Osteoblast (primary cell): ENCODE measurements at places on chromosomes 1 and 21. TPM values are rescaled to one million over a fixed set of nuclear protein-coding genes. Genes with fewer than 3 reads are reported as not detected.

GRCh38 chr1:61318319-61319125, 236.2 kb downstream of the NFIA start:
- DNase-seq = no peak

DNA sequence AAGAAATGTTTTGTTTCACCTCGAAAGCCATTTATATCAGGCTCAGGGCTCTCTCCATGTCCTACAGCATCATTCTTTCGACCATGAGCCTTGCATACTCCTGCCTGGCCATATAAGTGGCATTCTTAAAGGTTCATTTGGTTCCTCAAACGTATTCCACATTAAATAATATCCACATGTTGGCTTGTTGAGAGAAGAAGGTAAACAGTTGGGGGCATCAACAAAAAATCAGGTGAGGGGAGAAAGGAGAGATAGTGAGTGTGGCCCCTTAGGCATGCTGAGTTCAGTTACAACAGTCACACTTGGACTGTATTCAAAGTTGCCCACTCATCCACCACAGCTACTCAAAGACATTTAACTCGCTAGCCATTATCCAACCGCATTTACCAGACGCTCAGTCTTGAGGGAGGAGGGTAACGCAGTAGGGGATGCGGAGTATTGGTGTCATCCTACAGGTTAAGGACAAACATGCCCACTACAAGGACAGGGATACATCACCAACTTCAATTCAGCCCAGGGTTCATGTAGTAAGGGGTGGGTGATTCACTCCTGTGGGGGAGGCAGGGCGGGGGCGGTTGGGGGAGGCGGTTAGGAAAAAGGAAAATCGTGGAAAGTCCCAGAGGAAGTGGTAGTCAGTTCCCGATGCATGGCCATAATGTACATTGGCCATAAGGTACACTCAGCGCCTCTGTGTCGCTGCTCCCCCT, 1.4 kb downstream of the ZNF697 start:
- DNase-seq = peak; percentile 90

GRCh38 chr1:160438317-160438918, 38.1 kb downstream of the VANGL2 start:
- no peak for DNase-seq

DNA sequence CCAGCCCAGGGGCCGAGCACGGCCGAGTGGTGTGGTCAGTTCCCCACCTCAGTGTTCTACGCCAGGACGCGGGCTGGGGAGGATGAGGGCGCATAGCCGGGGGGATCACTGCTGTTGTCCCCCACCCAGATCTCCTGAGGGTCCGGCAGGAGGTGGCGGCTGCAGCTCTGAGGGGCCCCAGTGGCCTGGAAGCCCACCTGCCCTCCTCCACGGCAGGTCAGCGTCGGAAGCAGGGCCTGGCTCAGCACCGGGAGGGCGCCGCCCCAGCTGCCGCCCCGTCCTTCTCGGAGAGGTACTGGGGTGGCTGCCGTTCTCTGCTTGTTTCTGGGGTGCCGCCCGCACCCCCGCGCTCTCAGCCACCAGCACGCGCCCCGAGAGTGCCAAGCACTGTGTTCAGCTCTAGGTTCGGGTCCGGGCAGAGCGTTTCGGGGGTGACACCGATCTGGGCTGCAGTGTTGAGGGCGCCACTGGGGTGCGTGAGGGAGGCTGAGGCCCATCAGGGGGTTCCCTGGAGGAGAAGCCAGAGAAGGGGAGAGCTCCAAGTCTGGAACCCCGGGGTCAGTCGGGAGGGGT, 17.4 kb downstream of the SAMD11 start:
- DNase-seq = no peak

DNA sequence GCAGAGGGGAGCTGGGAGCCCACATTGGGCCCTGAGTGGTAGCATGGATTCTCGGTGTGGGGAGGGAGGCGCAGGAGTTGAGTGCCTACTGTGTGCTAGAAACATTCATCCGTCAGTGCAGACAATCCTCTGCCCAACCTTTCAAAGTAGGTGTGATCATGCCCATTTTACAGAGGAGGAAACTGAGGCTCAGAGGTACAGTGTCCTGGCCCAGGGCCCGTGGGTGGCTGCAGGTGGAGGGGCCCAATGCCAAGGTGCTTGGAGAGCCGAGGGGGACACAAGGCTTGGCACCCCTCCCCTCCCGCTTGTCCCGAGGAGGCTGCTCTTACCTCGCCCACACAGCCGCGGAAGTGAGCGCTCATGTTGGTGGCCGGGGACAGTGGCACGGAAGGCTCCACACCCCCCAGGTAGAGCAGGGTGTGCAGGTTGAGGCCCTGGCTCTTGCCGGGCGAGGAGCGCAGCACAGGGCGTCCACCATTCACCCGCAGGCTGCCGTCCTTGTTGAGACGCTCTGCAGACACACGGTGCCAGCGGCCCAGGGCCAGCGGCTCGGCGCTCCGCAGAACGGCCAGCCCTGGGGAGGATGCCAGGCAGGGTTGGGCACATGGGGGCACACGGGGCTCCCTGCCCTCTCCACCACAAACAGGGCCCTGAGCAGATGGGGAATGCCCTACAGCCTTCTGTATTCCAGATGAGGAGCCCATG, 16.6 kb downstream of the LDLRAD2 start:
- DNase-seq = peak; percentile 37

GRCh38 chr1:160486453-160486852, 36.6 kb downstream of the SLAMF6 start:
- no peak for DNase-seq

DNA sequence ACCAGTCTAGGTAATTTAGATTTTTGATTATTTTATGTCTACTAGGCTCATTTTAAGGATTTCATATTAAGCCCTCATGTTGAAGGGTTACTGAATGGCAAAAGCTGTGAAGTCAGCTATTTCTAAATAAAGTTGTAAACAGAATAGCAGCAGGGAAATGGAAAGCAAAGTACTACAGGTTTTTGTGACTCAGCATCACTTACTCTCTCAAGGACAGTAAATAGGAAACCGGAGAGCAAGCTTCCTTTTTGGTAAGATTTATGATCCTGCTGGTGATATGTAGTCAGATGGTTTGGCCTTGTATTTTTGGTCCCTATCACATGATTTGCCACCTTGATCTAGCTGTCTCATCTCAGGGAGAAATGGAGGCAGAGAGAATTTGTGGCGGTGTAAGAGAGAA, 226.0 kb downstream of the RPS6KC1 start:
- no peak for DNase-seq

- DNase-seq = peak; percentile 83
These were observed 7.3 kb upstream of the DEDD start for GRCh38 chr1:161139766-161140165.

GRCh38 chr1:91501971-91502671, 1.5 kb downstream of the CDC7 start:
- no peak for DNase-seq

The AMY2B gene
- 6.2 and 6.8 TPM in 2 replicates for total RNA-seq

The PPM1J gene
- total RNA-seq = 0.59 and 1.1 TPM in 2 replicates

The PEAR1 gene
- total RNA-seq = 17.0 and 21.2 TPM in 2 replicates

The SRP9 gene
- total RNA-seq = 174 and 178 TPM in 2 replicates

The TXNIP gene
- total RNA-seq = 400 and 529 TPM in 2 replicates
